SK-N-SH treated with all-trans-retinoic acid at 6 μM for 48 hours (cell line): ENCODE measurements at places on chromosomes 3 and 15.

- no peak for ATAC-seq
Measured at GRCh38 chr3:107269136-107269535, 108.1 kb upstream of the CCDC54 start.

DNA sequence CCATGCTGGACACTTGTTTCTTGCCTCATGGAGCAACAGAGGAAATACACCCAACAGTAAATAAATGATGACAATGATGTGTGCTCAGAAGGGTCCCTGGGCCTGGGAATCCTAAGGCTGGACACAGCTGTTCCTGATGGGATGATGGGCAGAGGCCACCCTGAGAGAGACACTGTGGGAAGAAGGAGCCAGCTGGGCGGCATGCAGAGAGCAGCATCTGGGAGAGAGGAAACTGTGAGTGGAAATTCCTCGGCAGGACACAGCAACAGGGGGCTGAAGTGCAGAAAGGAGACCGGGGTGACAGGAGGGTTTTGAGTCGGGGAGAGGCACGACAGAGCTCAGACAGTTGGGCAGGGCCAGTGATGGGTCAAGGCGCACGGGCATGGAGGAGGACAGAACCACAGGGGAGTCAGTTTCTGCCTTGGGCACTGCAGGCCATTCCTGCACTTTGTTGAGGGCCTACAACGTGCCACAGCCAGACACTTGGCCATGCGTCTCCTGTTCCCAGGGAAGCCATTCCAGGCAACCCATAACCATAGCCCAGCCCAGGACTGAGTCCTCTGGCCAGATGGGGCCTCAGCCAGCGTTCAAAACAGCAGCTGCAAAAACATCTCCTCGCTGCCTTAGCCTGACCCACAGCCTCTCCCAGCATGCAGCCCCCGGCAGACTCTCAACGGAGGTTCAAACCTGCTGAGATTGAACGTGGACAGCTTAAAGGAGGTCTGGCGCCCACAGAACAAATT lies 36.7 kb upstream of the SLC6A1 start:
- no peak for ATAC-seq

DNA sequence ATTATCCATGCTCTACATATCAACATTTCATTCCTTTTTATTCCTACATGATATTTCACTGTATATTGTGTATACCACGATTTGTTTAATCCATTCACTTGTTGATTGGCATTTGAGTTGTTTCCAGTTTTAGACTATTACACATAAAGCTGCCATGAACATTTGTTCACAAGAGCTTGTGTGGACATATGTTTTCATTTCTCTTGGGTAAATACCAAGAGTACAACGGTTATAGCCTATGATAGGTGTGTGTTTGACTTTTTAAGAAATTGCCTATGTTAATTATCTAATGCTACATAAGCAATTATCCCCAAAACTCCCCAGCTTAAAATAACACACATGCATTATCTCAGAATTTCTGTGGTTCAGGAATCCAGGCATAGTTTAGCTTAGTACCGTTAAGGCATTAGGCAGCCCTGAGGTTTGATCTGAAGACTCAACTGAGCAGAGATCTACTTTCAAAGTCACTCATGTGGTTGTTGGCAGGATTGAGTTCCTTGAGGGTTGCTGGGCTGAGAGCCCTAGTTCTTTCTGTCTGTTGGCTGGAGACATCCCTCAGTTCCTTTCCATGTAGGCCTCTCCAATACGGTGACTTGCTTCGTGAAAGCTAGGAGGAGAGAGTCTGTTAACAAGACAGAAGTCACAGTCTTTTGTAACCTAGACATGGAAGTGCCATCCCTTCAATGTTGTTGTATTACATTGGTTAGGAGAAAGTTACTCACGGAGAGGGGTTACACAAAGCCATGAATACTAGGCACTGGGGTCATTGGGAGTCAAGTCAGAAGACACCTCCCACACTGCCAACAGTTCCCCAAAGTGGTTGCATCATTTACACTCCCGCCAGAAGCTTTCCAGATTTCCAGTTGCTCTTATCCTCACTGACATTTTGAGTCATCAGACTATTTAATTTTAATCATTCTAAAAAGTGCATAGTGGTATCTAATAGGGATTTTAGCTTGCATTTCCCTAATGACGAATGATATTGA lies 21.0 kb upstream of the PCSK6 start:
- no peak for ATAC-seq

DNA sequence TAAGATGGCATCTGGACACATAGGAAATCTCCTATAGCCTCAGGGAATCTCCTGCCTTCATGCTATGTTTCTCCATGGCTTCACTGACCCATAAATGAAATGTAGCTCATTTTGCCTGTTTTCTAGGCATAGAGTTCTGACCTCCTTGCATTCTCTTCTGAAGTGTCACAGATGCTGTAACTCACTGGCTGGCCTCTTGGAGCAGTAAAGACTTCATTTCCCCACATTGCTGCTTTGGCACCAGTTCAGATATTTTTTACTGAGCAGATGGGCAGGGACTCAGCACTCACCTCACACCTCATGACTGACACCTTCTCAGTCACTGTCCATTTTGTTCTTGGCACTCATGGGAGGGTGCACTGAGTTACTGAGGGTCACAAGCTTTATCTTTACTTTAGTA lies 286.7 kb upstream of the TGFBR2 start:
- ATAC-seq: peak; percentile 83

GRCh38 chr15:48695827-48696573 lies 50.5 kb upstream of the FBN1 start:
- peak; percentile 31 for ATAC-seq

DNA sequence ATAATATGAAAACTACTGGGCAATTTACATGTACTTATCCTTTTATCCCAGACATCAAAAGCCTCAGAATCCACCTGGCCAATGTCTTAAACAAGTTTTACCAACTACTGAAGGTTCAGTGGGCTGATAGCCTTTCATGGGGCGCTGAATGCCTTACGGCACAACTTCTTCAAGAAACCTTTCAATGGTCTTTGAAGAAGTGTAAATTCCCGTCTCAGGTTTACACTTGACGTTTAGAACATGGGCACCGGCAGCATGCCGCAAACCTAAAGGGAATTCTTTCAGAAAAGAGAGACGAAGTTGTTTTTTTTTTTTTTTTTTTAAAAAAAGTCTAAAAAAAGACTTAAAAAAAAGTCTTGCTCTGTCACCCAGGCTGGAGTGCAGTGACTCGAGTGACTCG lies 39.7 kb downstream of the ETV5 start:
- no peak for ATAC-seq

GRCh38 chr15:79028411-79028964 lies 62.1 kb downstream of the RASGRF1 start:
- ATAC-seq: peak; percentile 63

DNA sequence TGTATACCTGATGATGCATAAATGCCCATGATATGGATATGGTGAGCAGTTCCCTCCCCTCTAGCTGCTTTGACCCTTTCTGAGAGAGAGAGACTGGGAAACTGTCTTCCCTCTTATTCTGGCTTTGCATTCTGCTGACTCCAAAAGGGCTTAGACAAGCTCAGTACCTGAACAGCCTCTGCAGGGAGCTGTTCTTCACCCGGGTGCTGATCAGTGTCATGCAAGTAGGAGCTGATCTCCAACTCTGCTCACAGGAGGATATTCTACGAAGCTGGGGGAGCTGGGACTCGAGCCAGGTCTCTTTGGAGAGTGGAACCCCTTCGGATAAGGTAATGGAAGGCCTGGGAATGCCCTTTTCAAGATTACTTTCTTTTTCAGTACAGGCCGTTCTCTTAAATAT lies 237.1 kb downstream of the RYR3 start:
- peak; percentile 92 for ATAC-seq

DNA sequence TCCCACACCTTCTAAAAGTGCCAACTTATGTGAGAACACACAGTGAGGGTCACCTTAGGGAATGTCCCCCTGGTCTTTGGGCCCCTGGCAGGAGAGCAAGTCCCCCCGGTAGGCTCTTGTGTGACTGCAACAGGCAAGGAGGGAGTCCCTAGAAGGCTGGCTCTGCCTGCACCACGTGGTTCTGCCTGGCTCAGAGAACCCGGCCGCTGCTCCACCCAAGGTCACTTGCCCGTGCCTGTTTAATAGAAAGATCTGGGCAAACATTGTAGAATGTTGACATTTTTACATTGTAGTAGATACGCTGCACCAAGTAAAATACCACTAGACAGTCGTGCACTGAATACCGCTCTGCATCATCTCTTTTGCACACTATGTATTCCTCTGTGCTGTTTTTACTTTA lies 21.9 kb downstream of the GABRA5 start:
- 0 out of 3 replicates have a peak, but pooled peaks have one; percentile 16 for ATAC-seq

DNA sequence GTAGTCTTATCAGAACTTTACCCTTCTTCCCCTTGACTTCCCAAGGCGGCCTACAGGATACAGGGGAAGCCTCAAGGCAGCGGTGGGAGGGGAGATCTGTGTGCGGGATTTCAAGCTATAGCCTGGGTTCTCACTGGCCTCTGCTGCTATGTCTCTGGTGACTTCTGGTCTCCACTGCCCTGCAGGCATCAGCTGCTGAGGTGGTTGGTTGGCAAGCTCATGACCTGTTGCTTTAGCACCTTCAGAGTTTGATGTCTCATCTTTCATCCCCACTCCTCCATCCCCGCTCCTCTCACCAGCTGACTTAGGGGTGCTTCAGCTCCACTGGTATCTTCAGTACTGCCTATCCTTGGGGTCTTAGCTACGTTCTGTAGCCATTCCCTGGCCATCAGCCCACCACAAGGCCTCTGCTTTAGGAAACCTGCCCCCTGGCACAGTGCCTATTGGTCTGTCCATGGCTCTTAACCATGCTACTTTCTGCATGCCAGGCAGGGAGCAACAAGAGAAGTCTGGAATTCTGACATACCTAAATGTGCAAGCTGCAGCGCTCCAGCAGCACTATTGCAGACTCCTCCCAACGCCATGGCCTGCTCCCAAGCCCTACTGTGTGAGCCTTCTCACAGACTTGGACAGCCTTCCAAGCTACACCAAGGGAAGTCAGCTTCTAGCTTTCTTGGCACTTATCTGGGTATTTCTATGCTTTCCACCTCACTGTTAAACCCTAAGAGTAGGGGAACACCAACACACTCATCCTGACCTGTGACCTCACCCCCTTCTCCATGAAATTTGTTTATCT lies 1.8 kb upstream of the YEATS2 start:
- ATAC-seq: no peak

GRCh38 chr3:149736175-149736952 lies 15.9 kb downstream of the COMMD2 start:
- ATAC-seq: peak; percentile 74

DNA sequence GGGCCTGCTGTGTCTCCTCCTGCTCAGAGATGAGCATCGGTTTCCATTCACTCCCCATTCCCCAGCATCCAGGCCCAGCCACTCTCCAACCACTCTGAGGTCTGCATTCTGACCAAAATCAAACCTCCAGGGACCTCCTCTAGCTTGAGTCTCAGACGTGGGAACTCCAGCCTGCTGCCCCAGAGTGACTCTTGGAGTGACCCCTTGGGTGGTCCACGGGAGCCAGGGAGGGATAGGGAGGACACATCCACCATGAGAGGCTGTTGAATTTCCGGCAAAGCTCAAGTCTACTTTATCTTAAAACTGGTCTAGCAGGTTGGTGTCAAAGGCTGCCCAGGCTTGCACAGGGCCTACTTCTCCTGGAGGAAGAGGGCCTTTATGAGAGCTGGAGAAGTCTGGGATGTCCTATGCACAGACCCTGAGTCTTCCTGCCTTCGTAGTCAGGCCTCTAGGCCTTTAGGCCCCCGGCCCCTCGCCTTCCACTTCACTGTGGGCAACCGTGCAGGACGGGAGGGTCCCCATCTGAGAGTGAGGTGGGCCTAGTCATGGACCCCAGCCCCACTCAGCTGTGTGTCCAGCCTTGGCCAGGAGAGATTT lies 8.9 kb downstream of the CISH start:
- ATAC-seq: no peak

DNA sequence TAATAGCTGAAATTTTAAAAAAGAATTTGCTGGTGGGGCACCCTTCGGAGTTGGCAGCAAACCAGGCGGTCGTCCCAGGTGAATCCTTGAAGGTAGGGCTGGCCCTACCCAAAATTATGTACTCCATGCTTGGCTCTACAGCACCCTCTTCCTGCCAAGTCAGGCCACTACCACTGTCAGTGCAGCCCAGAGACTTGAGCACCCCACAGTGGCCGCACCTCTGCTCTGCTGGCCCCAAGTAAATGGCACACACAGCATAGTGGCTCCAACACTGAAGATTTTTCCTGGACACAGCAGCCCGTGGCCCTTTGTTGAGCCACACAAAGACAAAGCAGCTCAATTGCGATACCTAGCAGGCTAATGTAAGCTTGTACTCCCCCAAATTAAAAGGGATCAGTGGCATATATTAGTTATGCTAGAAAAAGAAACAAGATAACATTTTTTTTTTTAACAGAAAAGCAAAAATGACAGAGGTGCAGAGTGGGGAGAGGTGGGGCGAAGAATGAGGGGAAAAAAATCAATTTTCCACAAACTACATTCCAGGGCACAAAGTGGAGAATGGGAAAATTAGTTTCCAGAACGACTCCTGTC lies 250.5 kb downstream of the UACA start:
- peak; percentile 81 for ATAC-seq

GRCh38 chr3:166734734-166735133 lies 645.4 kb downstream of the ZBBX start:
- ATAC-seq: no peak

DNA sequence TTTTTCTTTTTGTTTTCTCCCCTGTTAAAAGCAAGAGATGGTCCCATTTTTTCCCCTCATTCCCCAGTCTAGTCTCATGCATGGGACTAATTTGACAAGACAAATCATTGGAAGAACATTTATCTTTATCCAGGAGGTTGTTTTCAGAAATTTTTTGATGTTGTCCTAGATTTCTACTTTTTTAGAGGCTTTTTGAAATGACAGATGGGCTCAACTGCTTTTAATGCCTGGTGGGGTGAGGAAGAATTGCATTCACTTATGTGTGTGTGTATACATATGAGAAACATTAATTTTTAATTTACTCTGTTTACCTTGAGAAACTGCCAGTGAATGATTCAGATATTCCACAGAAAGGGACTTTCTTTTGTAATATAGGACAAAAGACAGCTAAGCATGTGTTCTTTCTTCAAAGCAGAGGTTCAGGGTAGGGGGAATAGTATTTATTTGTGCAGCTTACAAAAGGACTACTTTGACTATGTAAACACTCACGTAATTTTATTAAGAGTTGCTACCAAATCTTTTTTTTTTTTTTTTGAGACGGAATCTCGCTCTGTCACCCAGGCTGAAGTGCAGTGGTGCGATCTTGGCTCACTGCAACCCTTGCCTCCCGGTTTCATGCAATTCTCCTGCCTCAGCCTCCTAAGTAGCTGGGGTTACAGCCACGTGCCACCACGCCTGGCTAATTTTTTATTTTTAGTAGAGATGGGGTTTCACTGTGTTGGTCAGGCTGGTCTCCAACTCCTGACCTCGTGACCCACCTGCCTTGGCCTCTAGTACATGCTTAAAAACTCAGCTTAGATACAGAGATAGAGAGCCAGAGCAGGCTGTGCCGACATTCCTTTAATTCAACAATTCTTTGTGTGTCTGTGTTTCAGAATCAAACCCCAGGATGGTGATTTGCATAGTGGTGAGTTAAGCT lies 130.1 kb upstream of the RARB start:
- ATAC-seq: no peak

- no peak for ATAC-seq
Measured at GRCh38 chr15:74261041-74261440, 24.9 kb downstream of the CCDC33 start.
